Heart left ventricle (tissue), 16 donors: ENCODE measurements at places on chromosomes 1 and 21. TPM values are rescaled to one million over a fixed set of nuclear protein-coding genes. Genes with fewer than 3 reads are reported as not detected.
A peak's percentile ranks its signal among the peaks of the same experiment; 100 is the strongest.

- no peak overlapping the region for H3K27ac ChIP-seq
- no peak overlapping the region for H3K4me3 ChIP-seq
- no peaks in the 10 kb centered on the region for H3K36me3 ChIP-seq
- H3K4me1 ChIP-seq = peaks cover 5% of the 10 kb centered on the region
- H3K27me3 ChIP-seq = no peaks in the 10 kb centered on the region
- DNase-seq = no peak
Measured at GRCh38 chr1:110262296-110262695, 52.2 kb downstream of the KCNC4 start.

DNA sequence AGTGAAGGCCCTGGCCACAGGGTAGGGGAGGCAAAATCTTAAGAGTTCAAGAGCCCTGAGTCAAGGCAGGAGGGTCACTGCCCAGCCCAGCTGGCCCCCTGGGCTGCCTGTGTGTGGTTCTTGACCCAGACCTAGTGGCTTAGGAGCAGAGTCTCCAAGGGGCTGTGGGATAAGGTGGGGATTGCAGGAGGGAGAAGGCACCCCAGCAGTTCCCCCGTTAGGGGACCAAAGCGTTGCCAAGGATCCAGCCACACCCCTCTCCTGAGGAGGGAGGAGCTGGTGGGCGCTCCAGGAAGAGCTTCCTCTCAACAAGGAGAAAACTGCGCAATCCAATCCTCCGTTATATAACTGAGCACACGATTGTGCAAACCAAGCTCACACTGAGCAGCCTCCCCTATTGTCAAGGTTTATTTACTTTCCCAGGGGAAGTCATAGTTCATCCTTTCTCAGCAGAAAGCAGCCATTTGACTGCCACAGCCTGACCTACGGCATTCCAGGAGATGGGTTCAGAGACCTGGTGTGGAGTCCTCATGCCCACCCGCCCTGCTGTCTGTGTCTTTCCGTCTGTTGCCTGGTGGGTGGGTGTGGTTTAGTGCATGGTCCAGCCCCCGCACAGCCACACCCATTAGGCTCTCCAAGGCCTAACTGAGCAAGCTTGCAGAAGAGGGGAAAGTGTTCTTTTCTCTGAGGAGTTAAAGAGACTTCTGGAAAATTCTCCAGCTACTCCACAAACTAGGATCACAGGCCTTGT lies 3.5 kb downstream of the EPHX1 start:
- H3K27ac ChIP-seq = peak overlapping the region; percentile 92
- H3K4me3 ChIP-seq = no peak overlapping the region
- peaks cover 72% of the 10 kb centered on the region for H3K4me1 ChIP-seq
- DNase-seq = peak; percentile 80

DNA sequence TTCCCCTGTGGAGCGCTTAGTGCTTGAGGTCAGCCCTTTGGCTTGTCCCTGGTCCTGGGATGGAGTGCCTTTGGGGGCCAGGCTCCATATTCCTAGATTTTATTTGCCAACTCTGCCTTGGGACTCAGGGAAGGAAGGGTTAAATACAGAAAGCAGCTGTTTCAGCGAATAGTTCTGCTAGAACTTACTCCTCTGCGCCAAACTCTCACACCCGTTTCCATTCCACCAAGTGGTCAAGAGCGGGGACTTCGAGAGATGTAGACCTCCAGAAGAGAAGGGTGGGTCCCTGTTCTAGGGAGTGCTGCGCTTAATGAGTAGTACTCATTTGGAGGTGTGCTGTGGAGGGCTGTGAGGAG lies 704 bp upstream of the TOMM40L start:
- H3K4me3 ChIP-seq = no peak overlapping the region
- peaks cover 26% of the 10 kb centered on the region for H3K4me1 ChIP-seq
- no peaks in the 10 kb centered on the region for H3K27me3 ChIP-seq
- H3K36me3 ChIP-seq = no peaks in the 10 kb centered on the region
- peak overlapping the region; percentile 75 for H3K27ac ChIP-seq
- DNase-seq = no peak

- H3K4me1 ChIP-seq = no peaks in the 10 kb centered on the region
- no peak overlapping the region for H3K27ac ChIP-seq
- no peaks in the 10 kb centered on the region for H3K36me3 ChIP-seq
- no peak for DNase-seq
- H3K4me3 ChIP-seq = no peak overlapping the region
Measured at GRCh38 chr1:232678185-232678886, 48.4 kb upstream of the SIPA1L2 start.

DNA sequence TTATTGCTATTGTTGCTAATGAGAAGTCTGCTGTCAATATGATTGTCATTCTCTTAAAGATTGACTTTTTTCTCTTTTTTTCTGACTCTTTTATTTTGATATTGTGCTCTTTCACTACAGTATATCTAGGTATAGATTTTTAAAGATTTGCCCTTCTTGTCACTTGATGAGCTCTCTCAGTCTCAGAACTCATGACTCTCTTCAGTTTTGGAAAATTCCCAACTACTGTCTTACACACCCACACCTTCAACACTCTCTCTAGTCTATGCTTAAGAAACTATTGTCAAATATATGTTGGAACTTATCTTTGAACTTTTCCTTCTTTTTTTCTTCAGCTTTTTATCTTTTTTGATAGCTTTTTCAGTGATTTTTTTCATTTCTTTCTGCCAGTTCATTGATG lies 50.6 kb downstream of the LMO4 start:
- H3K36me3 ChIP-seq = no peaks in the 10 kb centered on the region
- no peaks in the 10 kb centered on the region for H3K4me1 ChIP-seq
- DNase-seq = no peak
- no peak overlapping the region for H3K27ac ChIP-seq

DNA sequence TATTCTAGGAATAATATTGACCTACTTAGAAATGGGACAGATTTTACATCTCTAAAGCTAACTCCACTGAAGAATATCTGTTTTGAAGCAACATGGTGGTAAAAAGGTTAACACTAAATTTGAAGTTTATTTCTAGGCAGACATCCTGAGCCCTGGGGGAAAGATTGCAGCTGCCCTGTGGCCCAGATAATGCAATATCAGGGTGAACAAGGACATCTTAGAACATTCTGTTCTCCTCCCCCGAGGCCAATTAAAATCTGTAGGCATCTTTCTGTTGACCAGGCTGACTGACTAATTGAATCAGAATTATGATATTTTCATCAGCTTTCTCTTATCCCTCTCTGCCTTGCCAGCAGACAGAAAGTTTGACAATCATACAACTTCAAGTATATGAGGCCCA lies 149.8 kb upstream of the DUSP10 start:
- H3K36me3 ChIP-seq = no peaks in the 10 kb centered on the region
- DNase-seq = peak; percentile 25
- no peak overlapping the region for H3K27ac ChIP-seq
- H3K4me3 ChIP-seq = no peak overlapping the region

DNA sequence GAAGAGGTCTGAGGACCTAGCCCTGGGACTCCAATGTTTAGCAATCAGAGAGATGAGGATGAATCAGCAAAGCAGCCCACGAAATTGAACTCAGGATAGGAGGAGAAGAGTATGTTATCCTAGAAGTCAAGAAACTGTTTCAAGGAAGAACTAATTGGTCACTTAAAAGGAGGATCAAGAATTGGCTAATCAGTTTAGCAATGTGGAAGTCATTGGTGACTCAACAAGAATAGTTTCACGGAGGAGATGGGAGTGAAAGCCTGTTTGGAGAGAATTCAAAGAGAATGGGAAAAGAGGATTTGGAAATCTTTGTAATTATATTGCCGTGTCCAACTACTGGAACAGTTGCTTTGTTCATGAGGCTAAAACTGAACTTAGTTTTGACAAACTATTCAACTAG lies 7.4 kb downstream of the HMCN1 start:
- no peaks in the 10 kb centered on the region for H3K36me3 ChIP-seq
- no peak overlapping the region for H3K4me3 ChIP-seq
- no peak overlapping the region for H3K27ac ChIP-seq
- no peaks in the 10 kb centered on the region for H3K27me3 ChIP-seq

DNA sequence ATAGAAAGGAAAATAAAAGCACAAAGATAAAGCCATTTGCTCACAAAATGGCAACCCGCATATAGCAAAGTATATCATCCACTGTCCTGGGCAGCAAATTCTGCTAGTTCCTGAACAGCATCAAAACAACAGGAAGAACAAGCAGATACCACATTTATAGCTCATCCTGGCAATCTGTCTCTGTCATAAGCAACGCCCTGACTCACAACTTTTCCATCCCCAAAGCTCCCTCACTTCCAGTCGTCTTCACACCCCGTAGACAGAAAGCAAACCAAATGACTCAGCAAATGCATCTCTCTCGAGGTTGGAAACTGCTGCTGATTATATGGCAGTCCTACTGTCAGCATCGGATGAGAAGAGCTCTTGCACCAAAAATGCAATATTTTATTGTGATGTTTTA lies 65.8 kb downstream of the AK5 start:
- H3K4me1 ChIP-seq = no peaks in the 10 kb centered on the region
- no peak overlapping the region for H3K4me3 ChIP-seq
- no peaks in the 10 kb centered on the region for H3K36me3 ChIP-seq
- H3K27me3 ChIP-seq = no peaks in the 10 kb centered on the region
- H3K27ac ChIP-seq = no peak overlapping the region

GRCh38 chr1:165562571-165562970 lies 18.8 kb downstream of the LRRC52 start:
- no peak for DNase-seq
- H3K4me1 ChIP-seq = no peaks in the 10 kb centered on the region
- no peaks in the 10 kb centered on the region for H3K27me3 ChIP-seq
- no peak overlapping the region for H3K27ac ChIP-seq
- H3K36me3 ChIP-seq = no peaks in the 10 kb centered on the region
- no peak overlapping the region for H3K4me3 ChIP-seq

GRCh38 chr21:32329776-32330175 lies 31.1 kb downstream of the MRAP start:
- DNase-seq = no peak
- H3K27me3 ChIP-seq = no peaks in the 10 kb centered on the region
- no peak overlapping the region for H3K4me3 ChIP-seq
- H3K36me3 ChIP-seq = peaks cover 29% of the 10 kb centered on the region
- peaks cover 23% of the 10 kb centered on the region for H3K4me1 ChIP-seq
- peak overlapping the region; percentile 67 for H3K27ac ChIP-seq

GRCh38 chr1:11623702-11624101 lies 30.5 kb downstream of the FBXO2 start:
- H3K36me3 ChIP-seq = no peaks in the 10 kb centered on the region
- H3K4me1 ChIP-seq = no peaks in the 10 kb centered on the region
- DNase-seq = no peak
- H3K4me3 ChIP-seq = no peak overlapping the region

DNA sequence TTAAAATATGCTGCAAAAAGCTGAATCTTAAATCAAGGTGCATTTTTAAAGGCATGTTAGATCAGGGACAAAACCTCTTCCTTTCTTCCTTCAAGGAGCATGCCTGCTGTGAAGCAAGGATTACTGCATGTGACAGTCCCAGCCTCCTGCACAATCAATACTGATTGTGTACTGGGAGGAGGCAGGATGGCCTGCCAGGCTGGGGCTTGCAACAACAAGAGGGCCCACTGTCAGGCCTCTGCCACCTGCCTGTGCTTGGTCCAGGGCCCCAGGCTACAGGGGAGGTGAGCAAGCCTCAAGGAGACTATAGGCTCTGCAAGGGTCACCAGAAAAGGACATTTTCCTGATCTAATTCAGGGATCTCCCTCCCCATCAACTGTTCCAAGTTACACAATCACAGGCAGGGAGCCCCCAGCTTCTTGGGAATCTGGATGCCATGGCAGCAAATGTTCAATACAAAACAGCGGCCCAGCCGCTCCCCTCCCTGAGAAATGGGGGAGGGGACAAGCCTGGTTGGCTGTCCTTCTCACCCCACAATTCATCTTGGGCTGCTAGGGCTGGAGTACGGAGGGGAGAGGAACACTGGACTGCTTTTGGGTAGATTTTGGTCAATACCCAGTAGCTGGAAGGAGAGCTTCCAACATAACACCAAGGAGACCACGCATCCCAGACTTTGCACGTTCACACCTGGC lies 76.7 kb downstream of the SSBP3 start:
- H3K27ac ChIP-seq = no peak overlapping the region
- no peak overlapping the region for H3K4me3 ChIP-seq
- no peaks in the 10 kb centered on the region for H3K27me3 ChIP-seq
- H3K36me3 ChIP-seq = no peaks in the 10 kb centered on the region

GRCh38 chr1:156910309-156910782 lies 10.1 kb upstream of the LRRC71 start:
- peaks cover 22% of the 10 kb centered on the region for H3K36me3 ChIP-seq
- H3K27ac ChIP-seq = no peak overlapping the region
- no peaks in the 10 kb centered on the region for H3K27me3 ChIP-seq
- peaks cover 11% of the 10 kb centered on the region for H3K4me1 ChIP-seq
- H3K4me3 ChIP-seq = no peak overlapping the region

DNA sequence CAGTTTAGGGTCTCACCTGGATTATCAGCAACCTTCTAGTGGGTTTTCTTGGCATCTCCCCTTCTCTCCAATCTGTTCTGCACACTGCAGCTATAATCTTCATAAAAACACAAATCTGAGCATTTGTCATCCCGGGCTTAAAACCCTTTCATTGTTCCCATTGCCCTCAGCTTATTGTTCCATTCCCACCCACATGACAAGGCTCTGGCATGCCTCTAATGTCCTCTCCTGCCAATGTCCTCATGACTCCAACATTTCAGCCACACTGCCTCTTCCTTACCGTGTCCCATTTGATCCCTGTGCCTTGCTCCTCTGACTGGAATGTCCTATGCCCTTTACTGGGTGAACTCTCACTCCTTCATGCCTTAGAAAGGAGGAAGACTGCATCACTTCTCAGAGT lies 7.5 kb upstream of the DPH2 start:
- DNase-seq = no peak
- no peaks in the 10 kb centered on the region for H3K27me3 ChIP-seq
- H3K4me1 ChIP-seq = no peaks in the 10 kb centered on the region
- H3K36me3 ChIP-seq = peaks cover 85% of the 10 kb centered on the region
- no peak overlapping the region for H3K27ac ChIP-seq

GRCh38 chr1:235802573-235803346 lies 63.9 kb downstream of the LYST start:
- no peak overlapping the region for H3K27ac ChIP-seq
- no peaks in the 10 kb centered on the region for H3K36me3 ChIP-seq
- no peak overlapping the region for H3K4me3 ChIP-seq
- no peaks in the 10 kb centered on the region for H3K27me3 ChIP-seq
- H3K4me1 ChIP-seq = no peaks in the 10 kb centered on the region
- DNase-seq = no peak

GRCh38 chr1:36253161-36253862 lies 29.1 kb downstream of the THRAP3 start:
- no peak overlapping the region for H3K27ac ChIP-seq
- DNase-seq = no peak
- H3K27me3 ChIP-seq = no peaks in the 10 kb centered on the region
- peaks cover 4% of the 10 kb centered on the region for H3K36me3 ChIP-seq
- no peak overlapping the region for H3K4me3 ChIP-seq

- no peak overlapping the region for H3K4me3 ChIP-seq
- H3K4me1 ChIP-seq = peaks cover 14% of the 10 kb centered on the region
- H3K36me3 ChIP-seq = peaks cover 4% of the 10 kb centered on the region
Measured at GRCh38 chr1:91700771-91701471, 185.0 kb downstream of the TGFBR3 start.

The SYT2 gene
- not detected for total RNA-seq

The EPHA10 gene
- not detected for total RNA-seq

The OR10Z1 gene
- not detected for total RNA-seq

The IL20 gene
- total RNA-seq = not detected

The SLC35F3 gene
- total RNA-seq = not detected

The FCAMR gene
- not detected for total RNA-seq

The SRRM1 gene
- 39.7 TPM for total RNA-seq

The SPRR5 gene
- total RNA-seq = not detected

The PADI1 gene
- total RNA-seq = not detected

The RGS8 gene
- not detected for total RNA-seq

The MR1 gene
- 3.8 TPM for total RNA-seq

The TMPRSS3 gene
- total RNA-seq = not detected

The RORC gene
- 58.9 TPM for total RNA-seq
